AG08396 (cell line): ENCODE measurements at places on chromosomes 1 and 21.

- peak; percentile 70 for DNase-seq
These were observed at the start of gene IGSF3 for GRCh38 chr1:116667575-116668105. TSS of gene IGSF3 (minus strand) at chr1:116667733. CDS start at chr1:116666326, 1,407 bp downstream.

DNA sequence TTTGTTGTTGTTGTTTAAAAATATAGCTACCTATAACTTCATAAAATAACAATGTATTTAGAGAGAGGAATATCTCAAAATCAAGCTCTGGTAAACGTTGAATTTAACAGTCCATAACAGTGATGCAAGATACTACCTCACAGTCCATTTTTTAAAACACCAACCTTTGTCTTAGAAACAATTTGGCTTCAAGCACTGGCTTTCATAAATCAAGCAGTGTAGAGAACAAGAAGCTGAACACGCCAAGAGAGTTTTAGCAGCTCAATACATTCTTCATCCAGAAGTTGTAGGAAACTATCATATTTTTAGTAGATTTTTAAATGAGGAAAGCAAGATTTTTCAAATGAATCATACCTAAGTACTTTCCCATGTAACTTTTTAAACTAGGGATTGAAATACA, 334.3 kb upstream of the ADAMTS5 start:
- no peak for DNase-seq

DNA sequence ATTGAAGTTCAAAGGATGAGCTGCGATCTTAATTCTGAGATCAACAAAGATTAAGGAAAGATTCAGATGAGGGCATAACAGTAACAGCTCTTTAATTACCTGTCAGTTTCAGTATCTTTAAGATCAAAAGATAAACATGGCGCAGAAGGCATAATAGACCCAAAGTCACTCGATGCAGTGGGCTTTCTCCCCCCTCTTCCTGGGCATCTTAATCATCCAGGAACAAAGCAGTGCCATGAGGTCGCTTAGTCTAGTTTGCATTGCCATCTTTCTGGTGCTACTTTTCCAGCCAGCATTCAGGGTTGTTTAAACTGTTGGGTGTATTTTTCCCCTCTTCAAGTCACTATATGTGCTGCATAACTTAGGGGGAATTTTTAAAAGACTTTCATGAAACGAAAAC, 72.3 kb downstream of the HUNK start:
- DNase-seq = no peak

DNA sequence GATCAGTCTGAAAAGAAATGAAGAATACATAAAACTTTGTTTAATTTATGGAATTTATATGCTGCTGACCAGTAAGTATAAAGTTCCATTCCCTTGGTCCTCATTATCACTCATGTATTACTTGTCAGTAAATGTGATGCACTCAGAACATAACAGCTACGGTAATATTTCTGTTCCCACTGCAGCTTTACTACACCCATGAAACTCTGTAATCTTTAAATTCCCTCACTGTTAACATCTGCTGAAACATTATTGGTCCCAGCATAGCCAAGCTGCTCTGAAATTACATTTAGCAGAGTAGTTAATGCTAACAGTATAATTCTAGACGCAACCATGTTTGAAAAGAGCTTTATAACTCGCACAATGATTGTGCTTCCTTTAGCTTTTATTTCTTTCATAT, 238.4 kb downstream of the GPATCH2 start:
- DNase-seq = no peak

DNA sequence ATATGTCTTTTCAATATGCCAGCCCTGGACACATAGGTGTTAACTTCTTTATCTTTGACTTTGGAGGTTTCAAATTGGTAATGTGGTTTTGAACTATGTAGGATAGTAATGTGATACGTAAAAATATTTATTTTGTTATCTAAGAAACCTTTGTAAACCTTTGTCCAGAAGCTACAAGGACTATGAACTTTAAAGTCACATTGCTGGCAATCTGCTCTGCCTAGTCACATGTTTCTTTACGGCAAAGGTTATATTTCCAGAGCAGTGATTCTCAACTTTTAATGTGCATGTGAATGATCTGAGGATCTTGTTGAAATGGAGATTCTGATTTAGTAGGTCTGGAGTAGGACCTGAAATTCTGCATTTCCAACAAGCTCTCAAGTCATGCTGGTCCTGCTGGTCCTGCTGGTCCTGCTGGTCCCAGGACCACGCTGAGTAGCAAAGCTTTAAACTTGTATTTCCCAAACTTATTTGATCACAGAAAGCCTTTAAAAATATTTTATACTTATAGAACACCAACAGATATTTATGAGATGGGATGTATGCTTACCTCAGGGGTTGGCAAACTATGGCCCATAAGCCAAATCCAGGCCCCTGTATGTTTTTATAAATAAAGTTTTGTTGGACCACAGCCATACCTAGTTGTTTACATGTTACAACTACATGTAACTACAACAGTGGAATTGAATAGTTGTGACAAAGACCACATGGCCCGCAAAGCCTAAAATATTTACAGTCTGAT, 57.9 kb upstream of the QSOX1 start:
- no peak for DNase-seq

- no peak for DNase-seq
These were observed 63.4 kb downstream of the B3GALT5 start for GRCh38 chr21:39675993-39676661.

GRCh38 chr1:163130225-163130856, 61.2 kb downstream of the RGS4 start:
- DNase-seq = no peak

GRCh38 chr1:34406833-34407539, 230.3 kb downstream of the C1orf94 start:
- DNase-seq = peak; percentile 39
